Amygdala (tissue), 56 donors: ENCODE measurements at places on chromosomes 4 and X.

- DNase-seq: no peak
Observed at GRCh38 chr4:140298001-140298400, 75.4 kb upstream of the SCOC start.

DNA sequence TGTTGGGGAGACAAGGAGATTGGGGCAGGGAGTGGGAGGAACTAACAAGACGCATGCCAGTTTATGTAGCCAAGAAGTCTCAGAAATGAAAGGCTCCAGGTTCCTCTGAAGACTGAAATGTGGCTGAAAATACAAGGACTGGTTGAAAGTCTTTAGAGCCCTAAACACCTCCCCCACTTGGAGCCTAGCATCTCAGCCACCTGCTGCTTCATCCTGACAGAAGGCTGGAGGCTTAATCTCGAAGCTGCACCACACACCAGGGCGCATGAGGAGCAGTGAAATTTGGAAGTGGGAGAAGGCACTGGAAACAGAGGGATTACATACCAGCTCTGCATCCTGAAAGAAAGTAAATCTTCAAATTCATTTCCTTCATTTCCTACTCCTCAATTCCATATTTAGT, 160.7 kb upstream of the FTHL17 start:
- DNase-seq: no peak

DNA sequence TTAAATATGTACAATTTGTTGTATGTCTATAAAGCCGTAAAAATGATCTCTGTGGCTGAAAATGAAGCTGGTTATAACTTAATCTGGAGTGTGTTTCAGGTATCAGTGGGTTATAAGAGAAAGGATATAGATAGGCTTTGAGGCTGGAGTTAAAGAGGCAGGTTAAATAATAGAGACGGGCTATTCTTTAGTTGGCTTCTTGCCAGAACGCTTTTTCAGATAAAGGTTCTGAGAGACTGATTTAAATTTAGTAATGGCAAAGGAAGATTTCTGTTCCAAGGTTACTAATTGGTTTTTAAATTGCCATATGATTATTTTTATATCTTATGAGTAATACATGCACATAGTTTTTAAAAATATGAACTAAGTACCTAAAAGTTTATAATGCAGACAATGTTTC, 117.4 kb downstream of the AWAT2 start:
- DNase-seq: no peak

- no peak for DNase-seq
Observed at GRCh38 chr4:17492876-17493275, 19.0 kb downstream of the QDPR start.

GRCh38 chrX:16985286-16985685, 38.8 kb downstream of the REPS2 start:
- DNase-seq: no peak

GRCh38 chr4:41610474-41610873, 72.5 kb downstream of the LIMCH1 start:
- DNase-seq: no peak

DNA sequence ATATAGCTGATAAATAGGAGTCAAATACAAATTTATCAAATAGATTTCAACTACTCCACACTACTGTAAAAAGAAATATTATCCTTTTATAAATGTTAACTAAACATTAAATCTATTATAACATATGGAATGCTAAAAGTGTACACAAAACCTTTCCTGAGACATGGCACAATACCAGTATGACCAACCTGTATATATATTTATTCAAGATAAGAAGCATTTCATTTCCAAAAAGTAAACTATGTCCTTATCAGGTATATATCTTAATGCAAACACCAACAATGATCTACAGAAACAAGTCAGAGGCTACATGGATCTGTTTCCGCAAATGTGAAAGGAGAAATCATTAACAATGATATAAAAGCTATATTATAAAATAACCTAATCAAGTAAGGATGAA, 37.8 kb downstream of the WNK3 start:
- DNase-seq: no peak

- no peak for DNase-seq
Observed at GRCh38 chr4:60396341-60397049, 803.6 kb upstream of the ADGRL3 start.

- DNase-seq: no peak
Observed at GRCh38 chr4:123602007-123602406, 205.4 kb downstream of the SPRY1 start.

- no peak for DNase-seq
Observed at GRCh38 chr4:185993328-185993973, 75.5 kb upstream of the TLR3 start.

DNA sequence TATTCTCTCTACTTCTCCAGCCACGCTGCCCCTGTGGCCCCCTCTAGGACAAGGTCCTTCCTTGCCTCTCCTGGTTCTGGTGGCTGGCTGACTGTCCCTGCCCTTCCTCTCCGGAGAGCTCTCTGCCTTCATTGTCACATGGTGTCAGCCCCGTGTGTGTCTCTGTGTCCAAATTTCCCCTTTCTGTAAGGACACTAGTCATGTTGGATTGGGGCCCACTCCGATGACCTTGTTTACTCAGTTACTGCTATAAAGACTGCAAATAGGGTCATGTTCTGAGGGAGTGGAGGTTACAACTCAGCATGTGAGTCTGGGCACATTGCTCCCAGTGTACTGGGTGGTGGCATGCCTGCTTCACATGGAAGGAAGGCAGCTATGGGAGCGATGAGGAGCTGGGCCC, 129.5 kb upstream of the PSAPL1 start:
- DNase-seq: no peak

GRCh38 chrX:129512409-129512808, 10.9 kb downstream of the SMARCA1 start:
- DNase-seq: no peak

DNA sequence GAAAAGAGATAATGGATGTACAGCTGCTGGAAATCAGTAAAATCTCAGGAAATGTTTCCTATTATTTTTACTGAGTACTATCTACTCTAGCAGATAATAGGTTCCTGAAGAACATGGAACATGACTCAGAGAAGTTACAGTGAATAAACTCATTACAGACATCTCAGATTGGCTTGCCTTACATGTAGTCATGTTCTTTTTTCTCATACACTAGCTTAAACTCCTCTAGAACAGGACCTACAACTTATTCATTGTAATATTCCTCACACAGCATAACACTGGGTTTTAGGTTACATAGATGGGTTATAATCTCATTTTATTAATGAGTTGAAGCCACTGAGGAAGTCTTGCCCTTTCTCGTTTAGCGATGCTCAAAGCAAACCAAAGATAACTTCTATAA, 86.9 kb upstream of the BMP2K start:
- DNase-seq: no peak

GRCh38 chr4:3406021-3406420, 35.7 kb upstream of the HGFAC start:
- no peak for DNase-seq

DNA sequence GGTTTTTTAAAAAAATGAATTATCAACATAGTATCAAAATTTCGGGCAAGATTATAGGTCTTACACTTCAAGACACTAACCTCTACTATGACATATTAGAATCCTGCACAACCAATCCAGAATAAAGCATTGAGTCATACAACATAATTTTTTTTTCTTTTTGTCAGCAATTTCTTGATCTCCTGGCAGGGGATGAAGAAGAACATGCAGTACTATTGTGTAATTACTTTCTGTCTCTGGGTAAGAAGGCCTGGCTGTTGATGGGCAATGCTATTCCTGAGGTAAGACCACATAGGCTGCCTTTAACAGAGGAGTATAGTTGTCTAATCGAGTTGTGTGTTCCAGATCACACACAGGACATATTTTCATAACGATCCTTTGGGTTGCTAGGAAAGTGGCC, 67.5 kb downstream of the FBXL5 start:
- DNase-seq: no peak

DNA sequence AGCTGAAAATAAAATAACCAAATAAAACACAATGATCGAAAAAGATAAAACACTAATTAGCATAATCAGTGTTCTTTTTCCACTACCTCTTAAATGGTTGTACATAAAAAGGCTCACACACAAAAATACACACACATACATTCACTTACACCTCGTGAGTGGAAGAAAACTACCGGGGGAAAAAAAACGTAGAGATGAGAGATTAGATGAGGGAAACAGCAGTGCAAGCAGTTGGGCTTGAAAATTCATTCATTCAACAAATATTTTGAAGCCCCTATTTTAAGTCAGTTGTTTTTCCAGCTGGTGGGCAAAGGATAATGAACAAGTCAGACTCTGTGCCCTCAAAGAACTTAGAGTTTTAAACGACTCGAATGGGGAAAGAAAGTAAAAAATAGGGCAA, 1.0 kb downstream of the TBCK start:
- no peak for DNase-seq

DNA sequence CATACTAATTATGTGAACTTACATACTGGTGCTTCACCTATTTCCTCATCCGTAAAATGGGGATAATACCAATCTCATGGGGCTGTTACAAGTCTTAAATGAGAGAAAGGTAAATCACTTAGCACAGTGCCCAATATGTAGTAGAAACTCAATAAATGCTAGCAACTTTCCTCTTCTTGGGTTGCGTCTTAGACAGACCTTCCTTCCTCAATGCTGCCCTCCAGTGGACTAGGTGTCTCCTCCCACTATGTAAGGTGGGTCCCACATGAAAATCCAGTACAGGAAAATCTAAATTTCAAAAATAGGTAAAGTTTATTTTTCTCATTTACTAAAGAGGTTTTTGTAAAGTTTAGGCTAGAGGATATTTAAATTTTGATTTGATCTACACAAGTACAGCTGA, 20.6 kb downstream of the ZDHHC9 start:
- DNase-seq: no peak

DNA sequence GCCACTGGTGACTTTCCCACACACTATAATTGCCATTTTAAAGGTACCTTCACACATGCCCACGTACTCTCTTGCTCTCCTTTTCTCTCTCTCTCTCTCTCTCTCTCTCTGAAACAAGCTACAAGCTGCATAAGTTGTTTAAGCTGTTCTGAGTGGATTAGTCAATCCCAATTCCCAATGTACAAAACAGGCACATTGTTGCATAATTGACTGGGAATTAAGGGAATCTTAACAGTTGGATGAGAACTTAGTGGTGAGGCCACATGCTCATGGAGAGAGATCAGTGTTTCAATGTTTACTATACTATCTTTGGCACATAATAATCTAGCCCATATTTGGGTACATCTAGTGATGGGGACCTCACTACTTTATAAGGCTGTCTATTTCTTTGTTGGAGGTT, 123.3 kb downstream of the ARHGEF9 start:
- DNase-seq: no peak

- DNase-seq: peak; percentile 28
Observed at GRCh38 chrX:39816871-39817731, 280.7 kb downstream of the BCOR start.

DNA sequence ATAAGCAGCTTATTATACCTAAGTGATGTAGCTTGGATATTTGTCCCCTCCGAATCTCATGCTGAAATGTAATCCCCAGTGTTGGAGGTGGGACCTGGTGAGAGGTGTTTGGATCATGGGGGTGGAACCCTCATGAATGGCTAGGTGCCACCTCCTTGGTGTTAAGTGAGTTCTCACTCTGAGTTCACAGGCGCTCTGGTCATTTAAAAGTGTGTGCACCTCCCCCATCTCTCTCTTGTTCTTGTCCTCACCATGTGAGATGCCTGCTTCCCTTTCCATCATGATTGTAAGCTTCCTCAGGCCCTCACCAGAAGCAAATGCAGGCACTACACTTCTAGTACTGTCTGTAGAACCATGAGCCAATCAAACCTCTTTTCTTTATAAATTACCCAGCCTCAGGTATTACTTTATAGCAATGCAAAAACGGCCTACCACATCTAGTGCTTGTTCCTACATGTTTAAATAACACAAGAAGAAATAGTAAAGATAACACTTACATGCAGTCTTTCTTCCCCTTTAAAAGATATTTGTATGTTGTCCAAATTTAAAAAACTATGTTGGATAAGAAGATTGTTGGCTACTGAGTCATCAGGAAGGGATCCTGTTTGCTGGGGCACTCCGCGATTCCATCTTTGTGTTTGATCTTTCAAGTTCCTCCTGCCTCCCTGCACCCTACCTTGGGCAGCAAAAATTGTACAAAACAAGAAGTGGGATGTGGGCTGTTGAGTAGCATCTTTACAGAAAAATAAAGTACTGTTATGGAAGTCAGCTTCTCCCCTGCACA, 29.7 kb downstream of the PPP1R2C start:
- DNase-seq: no peak
